Inflammatory macrophage (primary cell): ENCODE measurements at places on chromosomes 12 and 14.

DNA sequence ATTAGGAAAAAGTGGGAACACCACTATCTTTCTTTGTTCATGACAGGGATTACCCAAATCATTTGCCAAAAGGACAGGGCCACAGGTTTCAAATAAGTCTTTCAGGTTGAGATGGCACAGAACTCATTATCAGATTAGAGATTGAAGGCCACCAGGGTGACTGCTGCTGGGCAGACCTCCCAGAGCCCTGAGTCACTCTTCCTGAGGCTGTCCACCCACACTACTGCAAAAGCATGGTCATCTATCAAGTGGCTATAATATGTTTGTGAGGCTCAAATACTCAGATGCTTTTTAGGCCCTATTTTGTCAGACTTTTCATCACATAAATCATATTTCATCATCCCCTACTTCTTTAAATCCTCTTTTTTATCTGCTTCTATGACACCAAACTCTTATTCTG lies 155.3 kb upstream of the CCDC196 start:
- no peak for DNase-seq

DNA sequence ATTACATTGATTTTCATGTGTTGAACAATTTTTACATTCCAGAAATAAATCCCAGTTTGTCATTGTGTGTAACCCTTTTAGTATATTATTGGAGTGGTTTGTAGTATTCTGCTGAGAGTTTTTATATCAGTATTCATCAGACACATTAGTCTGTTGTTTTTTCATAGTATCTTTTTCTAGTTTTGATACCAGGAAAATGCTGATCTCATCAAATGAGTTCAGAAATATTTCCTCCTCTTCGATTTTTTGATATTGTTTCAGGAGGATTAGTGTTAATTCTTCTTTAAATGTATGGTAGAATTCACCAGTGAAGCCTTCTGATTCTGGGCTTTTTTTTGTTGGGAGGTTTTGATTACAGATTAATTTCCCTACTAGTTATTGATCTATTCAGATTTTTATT lies 15.3 kb downstream of the CLEC6A start:
- no peak for DNase-seq

GRCh38 chr14:101103321-101103901 lies 199.9 kb upstream of the RTL1 start:
- DNase-seq = no peak

DNA sequence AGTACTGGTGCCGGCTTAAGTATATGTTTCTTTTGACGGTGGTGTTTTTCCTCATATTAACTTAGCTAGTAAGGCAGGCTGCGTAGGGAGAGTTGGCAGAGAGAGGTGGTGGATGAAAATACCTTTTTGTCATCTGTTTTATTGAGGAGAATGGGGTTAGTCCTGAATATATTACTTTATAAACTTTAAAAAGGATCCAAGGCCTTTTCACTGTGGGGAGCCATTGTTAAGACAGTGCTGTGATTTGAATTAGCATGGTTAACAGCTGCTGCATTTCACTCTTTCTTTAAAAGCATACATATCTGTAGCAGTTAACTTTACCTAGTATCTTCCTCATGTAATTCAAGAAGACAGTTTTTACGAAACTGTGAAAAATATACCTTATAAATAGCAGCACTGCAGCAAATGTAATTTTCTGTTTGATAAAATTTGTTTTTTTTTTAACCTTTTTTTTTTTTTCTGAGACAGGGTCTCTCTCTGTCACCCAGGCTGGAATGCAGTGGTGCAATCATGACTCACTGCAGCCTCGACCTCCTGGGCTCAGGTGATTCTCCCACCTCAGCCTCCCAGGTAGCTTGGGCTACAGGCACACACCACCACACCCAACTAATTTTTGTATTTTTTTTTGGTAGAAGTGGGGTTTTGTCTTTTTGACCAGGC lies 57.1 kb downstream of the AEBP2 start:
- no peak for DNase-seq

GRCh38 chr14:99312106-99312505 lies 40.1 kb upstream of the BCL11B start:
- DNase-seq = no peak

GRCh38 chr14:101823066-101823465 lies 61.6 kb downstream of the PPP2R5C start:
- no peak for DNase-seq

DNA sequence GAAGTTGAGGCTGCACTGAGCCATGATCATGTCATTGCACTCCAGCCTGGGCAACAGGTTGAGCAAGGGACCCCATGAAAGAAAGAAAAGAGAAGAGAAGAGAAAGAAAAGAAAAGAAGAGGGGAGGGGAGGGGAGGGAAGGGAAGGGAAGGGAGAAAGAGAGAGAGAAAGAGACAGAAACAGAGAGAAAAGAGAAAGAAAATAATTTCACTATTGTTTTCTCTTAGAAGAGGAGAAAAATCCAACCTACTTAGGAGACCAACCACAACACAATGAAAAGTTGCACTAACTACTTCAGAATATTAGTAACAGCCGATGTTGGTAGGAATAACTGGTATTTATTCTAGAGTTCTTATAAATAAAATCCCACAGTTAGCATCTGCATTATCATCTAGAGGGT lies 9.6 kb downstream of the TRAPPC6B start:
- no peak for DNase-seq

GRCh38 chr12:114407842-114408411 lies 2.0 kb upstream of the TBX5 start:
- no peak for DNase-seq

DNA sequence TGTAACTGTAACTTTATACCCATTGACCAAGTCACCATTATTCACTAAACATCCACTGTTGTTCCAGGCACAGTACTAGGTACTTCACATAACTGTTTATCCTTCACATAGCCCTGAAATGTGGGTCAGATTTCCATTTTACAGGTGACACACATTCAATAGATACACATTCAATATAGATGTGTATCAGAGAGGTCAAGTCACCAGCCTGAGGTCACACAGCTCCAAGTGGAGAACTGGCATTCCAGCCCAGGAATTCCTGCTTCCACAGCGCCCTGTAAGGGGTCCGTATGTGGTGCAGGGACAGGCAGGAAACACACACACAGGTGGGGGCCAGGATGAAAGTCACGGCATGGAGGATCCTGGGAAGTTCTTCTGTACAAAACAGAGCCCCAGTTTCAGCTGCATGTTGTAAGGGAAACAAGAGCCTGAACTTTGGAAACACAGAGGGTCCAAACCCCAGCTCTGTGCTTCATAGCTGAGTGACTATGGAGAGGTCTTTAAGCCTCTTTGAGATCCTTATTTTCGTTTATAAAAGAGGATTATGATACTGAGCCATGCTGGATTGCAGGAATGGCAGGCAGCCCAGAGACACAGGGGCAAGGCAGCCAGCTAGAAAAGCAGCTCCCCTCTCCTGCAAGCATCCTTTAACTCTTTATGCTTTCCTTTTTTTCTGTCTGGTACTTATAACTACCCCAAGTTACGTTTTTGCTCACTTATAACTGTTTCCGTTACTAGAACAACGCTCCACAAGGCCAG lies 50.3 kb upstream of the DICER1 start:
- no peak for DNase-seq

DNA sequence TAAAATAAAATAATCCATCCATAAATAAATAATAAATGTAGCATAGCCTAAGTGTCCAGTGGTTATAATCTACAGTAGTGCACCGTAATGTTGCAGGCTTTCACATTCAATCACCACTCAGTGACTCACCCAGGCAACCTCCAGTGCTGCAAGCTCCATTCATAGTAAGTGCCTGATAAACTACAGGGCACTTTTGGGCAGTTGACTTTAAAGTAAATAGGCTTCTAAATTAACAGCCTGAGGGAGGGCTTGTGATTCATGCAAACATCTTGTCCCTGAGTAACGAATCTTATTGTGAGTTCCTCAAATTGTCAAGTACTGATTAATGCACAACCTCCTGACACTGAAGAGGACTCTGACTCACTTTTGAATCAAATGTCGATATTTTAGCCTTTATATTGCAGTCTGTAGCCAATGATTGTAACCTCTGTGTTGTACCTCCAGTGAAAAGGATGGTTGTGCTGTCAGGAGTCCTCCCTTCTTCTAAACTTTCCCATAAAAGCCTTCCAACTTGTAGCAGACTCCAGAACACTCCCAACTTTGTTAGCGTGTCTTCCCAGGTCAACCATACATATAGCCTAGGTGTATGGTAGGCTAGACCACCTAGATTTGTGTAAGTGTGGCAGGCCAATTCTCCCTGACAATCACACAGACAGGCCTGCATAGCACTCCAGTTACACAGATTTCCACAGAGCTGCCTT lies 55.0 kb upstream of the BICD1 start:
- peak; percentile 83 for DNase-seq

DNA sequence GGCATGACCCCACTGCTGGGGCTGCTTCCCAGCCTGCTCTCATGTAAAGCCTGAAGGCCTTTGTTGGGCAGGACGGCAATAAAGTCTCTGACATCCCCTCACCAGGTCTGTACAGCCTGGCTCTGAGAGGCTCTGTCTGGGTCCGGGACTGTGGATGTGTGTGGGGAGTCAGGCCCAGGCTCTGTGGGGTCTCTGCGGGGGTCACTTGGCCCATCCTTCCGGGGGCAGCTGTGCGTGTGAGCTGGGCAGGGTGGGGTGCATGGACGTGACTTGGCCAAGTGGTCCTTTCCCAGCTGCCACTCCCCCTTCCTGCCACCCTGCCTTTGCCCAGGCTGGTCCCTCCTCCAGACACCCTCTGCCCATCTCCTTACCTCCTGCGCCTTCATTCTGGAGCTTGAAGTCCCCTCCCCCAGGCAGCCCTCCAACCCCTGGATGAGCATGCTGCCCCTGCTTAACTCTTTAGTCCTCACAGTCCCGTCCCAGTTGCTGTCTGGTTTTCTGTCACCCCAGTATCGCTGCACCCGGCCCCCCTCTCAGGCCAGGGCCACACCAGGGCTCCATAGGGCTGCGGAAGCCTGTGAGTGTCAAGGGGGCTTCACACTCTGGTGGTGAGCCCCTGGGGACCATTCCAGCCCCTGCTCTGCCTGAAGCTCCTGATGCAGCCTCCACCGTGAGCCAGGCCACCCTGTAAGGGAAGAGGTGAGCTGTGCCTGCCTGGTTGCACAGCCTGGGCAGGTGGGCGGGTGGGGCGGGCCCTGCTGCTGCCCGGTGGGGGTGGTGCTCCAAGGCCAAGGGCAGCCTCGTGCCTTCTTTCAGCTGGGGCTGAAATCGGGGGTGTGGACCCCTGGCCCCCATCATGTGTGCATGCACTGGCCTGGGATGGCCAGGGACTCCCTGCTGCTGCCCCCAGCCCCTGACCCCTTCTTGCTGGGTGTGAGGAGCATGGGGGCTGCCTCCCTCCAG lies 25.5 kb upstream of the KIF26A start:
- DNase-seq = no peak

DNA sequence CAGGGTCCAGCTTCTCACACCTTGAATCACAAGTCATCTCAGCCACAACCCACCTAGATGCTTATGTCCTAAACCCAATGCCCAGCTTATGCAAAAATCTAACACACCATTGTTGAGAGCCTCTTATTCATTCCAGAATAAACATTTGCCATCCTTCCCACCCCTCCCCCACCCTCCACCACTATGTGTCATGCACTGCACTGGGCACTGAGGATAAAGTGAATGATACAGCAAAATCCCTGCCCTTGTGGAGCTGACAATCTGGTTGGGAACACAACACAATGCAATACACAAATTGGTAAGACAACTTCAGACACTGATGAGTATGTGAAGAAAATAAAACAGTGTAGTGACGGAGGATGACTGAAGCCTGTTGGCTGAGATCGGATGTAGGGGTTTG lies 1.4 kb upstream of the GLTP start:
- DNase-seq = no peak

GRCh38 chr12:111937429-111937828 lies 75.5 kb downstream of the TMEM116 start:
- DNase-seq = no peak

GRCh38 chr12:93785249-93786010 lies 108.3 kb downstream of the CRADD start:
- DNase-seq = peak; percentile 74
